Mesothelial cell of epicardium (in vitro differentiated cells): ENCODE measurements at places on chromosomes 4 and X. TPM values are rescaled to one million over a fixed set of nuclear protein-coding genes. Genes with fewer than 3 reads are reported as not detected.

Gene GPR143
- 6.4 to 7.7 TPM (median 7.3 TPM) in 3 replicates for total RNA-seq

DNA sequence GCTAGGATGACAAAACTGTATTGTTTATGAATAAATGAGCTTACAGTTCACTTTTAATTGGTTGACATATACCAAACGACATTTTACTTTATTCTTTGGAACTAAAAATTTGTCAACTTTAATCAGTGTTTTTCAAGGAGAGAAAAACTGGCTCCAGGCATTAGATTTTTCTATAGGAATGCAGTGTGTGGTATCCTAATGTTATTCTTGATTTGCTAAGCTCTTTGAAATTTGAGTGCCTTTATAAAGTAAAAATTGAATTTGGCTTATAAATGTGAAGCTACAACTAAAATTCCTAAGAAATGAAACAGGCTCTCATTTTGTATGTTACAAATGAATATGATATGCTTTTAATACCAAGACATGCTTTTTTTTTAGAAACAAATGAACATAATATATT is 442.2 kb upstream of the TRAM1L1 start:
- no peak for DNase-seq

- no peak for DNase-seq
These were observed 110.6 kb upstream of the PPARGC1A start for GRCh38 chr4:24000470-24000831.

DNA sequence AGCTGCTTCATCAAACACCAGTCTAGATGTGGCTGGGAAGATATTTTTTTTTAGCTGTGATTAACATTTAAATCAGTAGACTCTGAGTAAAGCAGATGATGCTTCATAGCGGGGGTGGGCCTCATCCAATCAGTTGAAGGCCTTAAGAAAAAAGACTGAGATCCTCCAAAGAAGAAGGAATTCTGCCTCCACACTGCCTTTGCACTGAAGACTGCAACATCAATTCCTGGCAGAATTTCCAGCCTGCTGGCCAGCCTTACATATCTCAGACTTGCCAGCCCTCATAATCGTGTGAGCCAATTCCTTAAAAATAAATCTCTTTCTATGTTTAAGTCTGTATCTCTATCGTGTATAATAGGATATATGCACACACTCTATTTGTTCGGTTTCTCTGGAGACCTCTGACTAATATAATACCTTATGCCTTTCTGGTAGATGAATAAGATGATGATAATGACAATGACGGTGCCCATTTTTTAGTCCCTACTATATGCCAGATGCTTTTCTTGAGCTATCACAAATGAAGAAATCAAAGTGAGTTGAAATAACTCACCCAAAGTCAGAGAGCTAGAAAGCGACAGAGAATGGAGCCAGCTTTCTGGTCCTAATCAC is 66.1 kb upstream of the SOD3 start:
- no peak for DNase-seq

GRCh38 chr4:176963121-176963520 is 170.4 kb upstream of the VEGFC start:
- DNase-seq: no peak

GRCh38 chrX:1242891-1243402 is 25.7 kb upstream of the CSF2RA start:
- no peak for DNase-seq

DNA sequence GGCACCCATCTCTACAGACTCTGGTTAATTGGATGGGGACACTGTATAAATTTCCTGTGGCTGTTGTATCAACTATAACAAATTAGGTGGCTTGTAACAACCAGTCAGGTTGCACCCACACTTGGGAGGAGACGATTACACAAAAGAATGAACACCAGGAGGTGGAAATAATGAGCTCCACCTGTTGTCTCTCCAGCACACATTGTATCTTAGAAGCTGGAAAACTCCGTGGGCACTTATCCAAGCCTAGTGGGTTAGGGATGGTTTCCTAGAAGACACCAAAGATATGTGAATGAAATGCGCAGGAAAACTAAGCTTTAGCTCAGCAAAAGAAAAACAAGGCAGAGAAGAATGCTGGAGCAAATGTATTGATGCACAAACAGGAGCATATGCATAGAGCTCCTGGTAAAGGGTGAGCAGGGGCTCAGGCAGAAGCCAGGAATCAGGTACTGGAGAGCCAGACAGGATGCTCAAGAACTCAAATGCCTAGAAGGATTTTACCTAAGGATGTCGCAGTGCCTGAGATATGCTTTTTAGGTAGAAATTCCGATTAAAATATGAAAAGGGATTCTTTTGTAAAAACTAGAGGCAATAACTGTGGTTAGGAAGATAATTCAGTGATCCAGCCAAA is 111.7 kb downstream of the GALNTL6 start:
- no peak for DNase-seq

Gene DUSP9
- 3.5 to 4.2 TPM (median 3.7 TPM) in 3 replicates for total RNA-seq

Gene SPINK2
- not detected in 3 replicates for total RNA-seq

Gene BMP15
- not detected in 3 replicates for total RNA-seq

GRCh38 chr4:123218981-123219380 is 177.6 kb upstream of the SPRY1 start:
- DNase-seq: no peak

GRCh38 chr4:27894951-27895350 is 1034.3 kb downstream of the STIM2 start:
- no peak for DNase-seq

Gene GLRA2
- total RNA-seq: not detected in 3 replicates

Gene ANTXR2
- total RNA-seq: 61.7 to 63.2 TPM (median 61.9 TPM) in 3 replicates

GRCh38 chr4:184471881-184472613 is 2.3 kb downstream of the IRF2 start:
- no peak for DNase-seq

- DNase-seq: no peak
These were observed 35.2 kb downstream of the TLR10 start for GRCh38 chr4:38747629-38748028.

GRCh38 chr4:66662620-66663019 is 882.7 kb downstream of the CENPC start:
- DNase-seq: no peak

GRCh38 chrX:51795136-51795535 is 51.9 kb downstream of the GSPT2 start:
- no peak for DNase-seq

DNA sequence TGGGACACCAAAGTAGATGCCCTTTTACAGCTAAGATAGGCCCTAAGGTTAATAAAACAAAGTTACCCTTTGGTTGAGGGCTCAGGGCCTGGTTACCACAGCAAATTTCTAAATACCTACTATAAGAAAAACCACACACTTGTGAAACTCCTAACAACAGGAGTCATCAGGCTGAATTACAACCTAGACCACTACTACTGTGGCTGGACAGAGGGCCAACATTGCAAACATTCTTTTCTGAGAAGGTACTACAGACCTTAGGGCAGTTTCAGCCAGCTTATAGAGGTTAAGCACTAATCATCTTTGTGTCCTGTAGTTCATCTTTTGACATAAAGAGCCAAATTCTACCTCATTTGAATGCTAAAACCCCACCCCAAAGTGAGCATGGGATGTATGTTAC is 504.0 kb downstream of the RAPGEF2 start:
- DNase-seq: no peak

- no peak for DNase-seq
These were observed 76.2 kb downstream of the DOCK11 start for GRCh38 chrX:118571836-118572235.

DNA sequence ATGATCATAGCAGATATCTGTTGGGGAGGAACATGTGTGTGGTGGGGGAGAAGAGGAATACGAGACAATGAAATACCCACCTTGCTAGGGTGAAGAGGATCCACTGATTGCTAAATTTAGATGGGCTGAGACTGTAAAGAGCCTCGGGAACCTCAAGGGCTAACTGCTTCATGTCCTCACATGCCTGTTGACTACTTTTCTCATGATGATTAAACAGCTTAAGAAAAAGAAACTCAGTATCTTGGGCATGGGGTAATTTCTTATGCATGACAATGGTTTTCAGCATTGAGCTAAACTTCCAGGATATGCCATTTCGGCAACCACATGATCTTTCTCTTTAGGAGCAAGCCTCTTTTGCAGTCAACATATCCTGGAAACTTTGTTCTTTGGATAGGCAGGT is 3.9 kb upstream of the LNX1 start:
- DNase-seq: no peak

DNA sequence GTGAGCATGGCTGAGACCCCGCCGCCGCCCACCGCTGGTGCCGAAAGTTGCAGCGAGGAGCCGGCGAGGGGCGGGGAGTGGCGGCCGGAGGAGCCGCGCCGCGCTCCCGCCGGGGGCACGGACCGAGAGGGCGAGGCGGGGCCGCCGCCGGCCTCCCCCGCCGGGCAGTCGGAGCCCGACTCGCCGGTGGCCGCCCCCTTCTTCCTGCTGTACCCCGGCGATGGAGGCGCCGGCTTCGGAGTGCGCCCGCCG is 16.5 kb downstream of the UTP3 start:
- no peak for DNase-seq

DNA sequence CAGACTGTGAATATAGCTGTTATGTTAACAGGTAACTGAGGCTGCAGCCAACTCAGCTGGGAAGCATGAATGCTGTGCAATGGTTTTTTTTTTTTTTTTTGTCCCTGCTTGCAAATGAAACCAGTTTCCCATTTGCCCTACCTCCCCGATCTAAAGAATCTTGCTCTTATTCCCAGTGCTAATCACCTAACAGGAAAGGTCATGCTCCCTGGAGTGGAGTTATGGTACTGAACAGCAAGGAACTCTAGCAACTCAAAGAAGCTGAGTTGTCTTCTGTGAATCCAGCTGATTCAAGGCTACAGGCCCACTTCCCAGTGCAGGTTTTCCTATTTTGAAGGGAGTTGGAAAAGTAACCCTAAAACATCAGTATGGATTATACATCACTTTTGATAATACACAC is 52.1 kb downstream of the HTR2C start:
- no peak for DNase-seq

GRCh38 chrX:9316096-9316495 is 148.8 kb upstream of the TBL1X start:
- DNase-seq: no peak

DNA sequence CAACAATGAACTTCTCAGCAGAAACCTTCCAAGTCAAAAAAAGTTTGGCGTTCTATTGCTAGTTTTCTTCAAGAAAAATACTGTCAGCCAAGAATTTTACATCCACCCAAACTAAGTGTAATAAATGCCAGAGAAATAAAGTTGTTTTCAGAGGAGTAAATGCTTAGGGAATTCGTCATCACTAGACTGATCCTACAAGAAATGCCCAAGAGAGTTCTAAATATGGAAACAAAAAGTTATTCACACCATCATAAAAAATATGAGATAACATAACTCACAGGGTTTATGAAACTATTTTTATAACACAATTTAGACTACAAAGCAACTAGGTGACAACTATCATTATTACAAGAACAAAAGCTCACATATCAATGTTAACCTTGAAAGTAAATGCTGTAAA is 259.5 kb upstream of the GABRA2 start:
- no peak for DNase-seq

DNA sequence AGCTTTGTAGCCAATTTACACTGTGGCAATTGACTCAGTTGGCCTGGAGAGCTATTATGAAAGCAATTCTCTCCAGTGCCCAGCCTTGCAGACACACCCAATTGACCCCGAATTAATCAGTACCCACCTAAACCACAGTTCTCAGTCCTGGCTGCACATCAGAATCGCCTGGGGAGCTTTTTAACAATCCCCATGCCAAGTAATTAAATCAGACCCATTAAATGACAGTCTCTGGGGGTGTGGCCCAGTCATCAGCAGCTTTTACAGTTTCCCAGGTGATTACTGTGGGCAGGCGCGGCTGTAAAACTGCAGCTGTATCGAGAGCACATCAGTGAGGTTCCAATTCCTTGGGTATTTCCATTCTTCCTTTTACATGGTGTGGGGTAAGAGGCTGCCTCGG is 460.9 kb upstream of the FAT1 start:
- DNase-seq: no peak

- DNase-seq: no peak
These were observed 7.7 kb downstream of the ERVMER34-1 start for GRCh38 chr4:52743444-52744019.

Gene ADAMTS3
- total RNA-seq: 9.2 to 11.0 TPM (median 10.7 TPM) in 3 replicates
